NB4 (cell line): ENCODE measurements at places on chromosomes 4 and X.

GRCh38 chrX:123481913-123482851 is 250.7 kb downstream of the THOC2 start:
- DNase-seq, result no peak

DNA sequence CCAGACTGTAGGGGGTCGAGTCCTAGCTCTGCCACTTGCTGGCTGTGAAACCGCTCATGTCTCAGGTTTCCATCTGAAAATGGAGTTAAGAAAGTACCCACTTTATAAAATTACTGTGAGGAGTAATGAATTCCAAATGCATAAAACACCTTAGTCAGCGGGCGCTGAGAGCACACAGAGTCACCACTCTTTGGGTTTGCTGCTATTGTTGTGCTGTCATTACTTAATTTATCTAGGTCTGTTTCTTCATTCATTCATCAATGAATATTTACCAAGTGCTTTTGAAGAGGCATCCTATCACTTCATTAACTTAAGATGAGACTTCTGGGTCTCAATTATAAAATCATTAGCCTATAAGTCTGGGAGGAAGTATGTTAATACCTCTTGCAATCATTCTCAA is 317.3 kb downstream of the FBXW7 start:
- DNase-seq, result no peak

DNA sequence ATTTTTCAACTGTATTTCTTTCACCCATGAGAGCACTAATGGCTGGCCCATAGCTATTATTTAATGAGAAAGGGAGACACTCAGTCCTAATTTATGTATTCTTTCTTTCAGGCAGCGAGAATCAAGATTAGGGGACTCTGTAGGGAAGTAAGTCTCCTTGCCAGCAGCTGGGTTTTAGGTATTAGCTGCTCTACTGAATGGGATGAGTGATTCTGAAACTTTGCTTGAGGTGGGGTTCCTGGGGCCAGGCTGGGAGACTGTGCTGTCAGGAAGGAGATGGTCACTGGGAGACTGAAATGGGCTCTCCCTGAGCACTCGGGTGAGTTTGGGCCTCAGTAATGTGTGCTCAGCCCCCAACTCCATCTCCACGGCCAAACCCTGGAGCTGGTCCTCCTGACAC is 78.7 kb downstream of the LNX1 start:
- no peak for DNase-seq

GRCh38 chrX:63128509-63128908 is 222.6 kb downstream of the SPIN4 start:
- DNase-seq, result peak; percentile 44

DNA sequence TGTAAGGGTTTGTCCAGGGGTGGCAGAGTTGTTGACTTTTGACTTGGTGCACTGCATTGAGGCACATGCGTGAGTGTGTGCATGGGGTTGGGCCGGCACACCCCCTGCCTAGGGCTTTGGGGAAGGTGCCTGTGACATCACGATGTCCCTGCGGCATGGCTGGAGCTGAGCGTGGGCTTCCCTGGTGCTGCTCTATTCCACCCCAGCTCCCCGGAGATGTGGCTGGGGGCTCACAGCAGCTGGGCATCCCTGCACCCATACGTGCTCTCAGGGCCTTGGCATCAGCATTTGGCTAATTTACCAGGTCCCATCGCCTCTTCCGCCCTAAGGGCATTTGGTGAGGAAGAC is 5.7 kb downstream of the PSAPL1 start:
- no peak for DNase-seq

GRCh38 chr4:10981096-10981495 is 296.5 kb upstream of the CLNK start:
- DNase-seq, result no peak

DNA sequence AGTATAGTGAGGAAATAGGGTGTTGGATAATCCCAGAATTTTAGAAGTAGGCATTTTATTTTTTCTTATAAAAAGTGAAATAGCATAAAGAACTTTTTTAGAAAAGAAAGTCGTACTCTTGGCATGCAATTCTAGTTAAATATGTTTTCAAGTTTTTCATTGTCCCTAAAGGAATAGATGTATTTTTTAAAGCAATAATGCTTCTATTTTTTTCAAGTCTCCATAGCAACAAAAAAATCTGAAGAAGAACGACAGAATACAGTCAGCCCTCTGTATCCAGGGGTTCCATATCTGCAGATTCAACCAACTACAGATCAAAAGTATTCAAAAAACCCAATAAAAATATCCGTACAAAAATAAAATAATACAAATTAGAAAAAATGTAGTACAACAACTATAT is 538.2 kb downstream of the GLUD2 start:
- no peak for DNase-seq

DNA sequence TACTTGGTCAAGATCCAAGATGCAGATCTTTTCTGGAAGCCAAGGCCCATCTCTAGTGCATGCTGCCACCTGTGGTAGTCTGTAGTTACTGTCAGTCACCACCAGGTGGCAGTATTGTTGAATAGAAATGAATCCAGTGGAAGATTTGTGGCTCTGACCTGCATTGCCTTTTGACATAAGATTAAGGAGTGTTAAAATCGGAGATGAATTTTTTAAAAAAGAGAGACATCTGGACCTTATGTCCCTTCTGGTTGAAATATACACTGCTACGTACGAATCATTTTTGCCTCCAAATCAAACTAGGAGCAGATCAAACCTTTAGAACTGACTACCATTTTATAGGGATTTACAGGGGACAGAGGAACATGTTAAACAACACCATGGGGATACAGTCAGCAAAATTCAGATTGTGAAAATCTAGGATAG is 46.9 kb upstream of the RHOH start:
- DNase-seq, result peak; percentile 91

- no peak for DNase-seq
Observed at GRCh38 chrX:124680287-124680686, 333.9 kb downstream of the SH2D1A start.

- DNase-seq, result peak; percentile 83
Observed at GRCh38 chrX:132488819-132489577, at the start of gene MBNL3. MBNL3 (minus strand) TSS chrX:132489038; CDS start chrX:132439611, 49,427 bp downstream.

DNA sequence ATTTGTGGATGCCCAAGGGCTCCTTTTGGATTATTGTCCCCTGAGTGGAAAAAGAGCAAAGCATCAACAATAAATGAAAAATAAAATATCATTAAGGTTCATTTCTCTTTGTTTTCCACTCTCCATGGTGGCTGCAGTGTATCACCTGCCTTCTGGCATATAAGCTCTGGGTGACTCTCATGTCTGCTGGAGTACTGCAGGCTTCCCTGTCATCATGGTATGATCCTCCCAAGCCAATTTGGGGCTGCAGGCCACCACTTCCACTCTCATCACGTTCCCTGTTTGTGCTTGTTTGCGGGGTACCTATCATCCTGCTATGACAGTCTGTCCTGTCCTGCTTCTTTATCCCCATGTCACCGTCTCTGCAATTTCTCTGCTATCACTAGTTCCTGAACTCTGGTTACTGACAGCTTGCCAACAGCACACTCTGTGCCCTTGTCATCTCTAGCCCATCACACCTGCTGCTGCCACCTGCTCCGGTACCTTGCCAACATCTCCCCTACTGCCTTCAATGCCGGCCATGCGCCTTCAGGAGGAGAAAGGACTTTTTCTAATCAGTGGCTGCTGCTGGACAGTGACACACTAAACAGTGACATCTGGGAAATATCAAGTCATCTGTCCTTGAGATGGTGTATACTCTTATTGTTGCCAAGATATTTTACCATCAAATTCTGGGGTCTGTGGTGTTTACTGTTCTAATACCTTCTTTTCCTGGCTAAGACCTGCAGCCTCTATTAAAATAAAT is 23.0 kb upstream of the FGF5 start:
- no peak for DNase-seq

GRCh38 chrX:23904096-23904495 is 3.6 kb downstream of the APOO start:
- DNase-seq, result no peak
